ENCODE measurements at places on chromosomes 3 and 15. TPM values are rescaled to one million over a fixed set of nuclear protein-coding genes. Genes with fewer than 3 reads are reported as not detected.

A4GNT gene
- total RNA-seq = 0.16 TPM

DNA sequence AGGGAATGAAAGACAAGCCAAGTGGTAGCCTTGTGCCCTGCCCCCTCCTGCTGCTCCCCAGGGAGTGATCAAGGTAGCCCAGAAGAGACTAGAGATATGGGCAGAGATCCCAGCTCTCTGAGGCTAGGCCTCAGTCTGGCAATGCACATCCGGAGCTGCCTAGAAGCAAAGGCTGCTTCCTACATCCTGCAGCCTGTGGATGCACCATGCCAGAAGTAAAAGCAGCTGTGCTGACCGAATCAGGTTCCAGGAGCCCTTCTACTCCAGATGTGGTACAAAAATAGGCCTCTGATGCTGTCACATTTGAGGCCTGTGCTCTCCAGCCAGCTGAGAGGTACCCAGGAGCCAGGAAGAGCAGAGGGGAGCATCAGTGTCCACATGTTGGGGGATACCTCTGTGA is 16.0 kb downstream of the TRAIP start:
- DNase-seq = no peak
- no peak overlapping the region for H3K4me3 ChIP-seq
- no peak overlapping the region for H3K27ac ChIP-seq
- H3K36me3 ChIP-seq = peaks cover 6% of the 10 kb centered on the region
- H3K4me1 ChIP-seq = no peaks in the 10 kb centered on the region

DNA sequence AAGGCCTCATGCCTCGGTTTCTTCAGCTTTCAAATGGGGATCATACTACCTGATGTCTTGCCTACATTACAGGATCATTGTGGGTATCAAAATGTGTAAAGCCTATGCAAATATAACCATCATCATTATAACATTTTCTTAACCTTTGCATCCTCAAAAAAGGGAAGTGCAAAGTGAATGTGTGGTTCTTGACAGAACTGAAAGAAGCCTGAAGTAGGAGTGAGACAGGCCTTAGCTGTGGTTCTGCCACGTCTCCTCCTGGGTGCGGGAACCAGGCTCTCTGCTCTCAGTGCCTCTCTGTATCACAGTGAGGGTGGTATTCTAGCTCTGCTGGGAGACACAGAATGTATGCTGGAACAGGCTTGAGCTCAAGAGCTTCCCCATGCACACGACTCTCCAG is 316.9 kb upstream of the ICE2 start:
- H3K36me3 ChIP-seq = no peaks in the 10 kb centered on the region
- peaks cover 12% of the 10 kb centered on the region for H3K4me1 ChIP-seq
- no peak for DNase-seq
- no peak overlapping the region for H3K27ac ChIP-seq
- no peaks in the 10 kb centered on the region for H3K27me3 ChIP-seq

DNA sequence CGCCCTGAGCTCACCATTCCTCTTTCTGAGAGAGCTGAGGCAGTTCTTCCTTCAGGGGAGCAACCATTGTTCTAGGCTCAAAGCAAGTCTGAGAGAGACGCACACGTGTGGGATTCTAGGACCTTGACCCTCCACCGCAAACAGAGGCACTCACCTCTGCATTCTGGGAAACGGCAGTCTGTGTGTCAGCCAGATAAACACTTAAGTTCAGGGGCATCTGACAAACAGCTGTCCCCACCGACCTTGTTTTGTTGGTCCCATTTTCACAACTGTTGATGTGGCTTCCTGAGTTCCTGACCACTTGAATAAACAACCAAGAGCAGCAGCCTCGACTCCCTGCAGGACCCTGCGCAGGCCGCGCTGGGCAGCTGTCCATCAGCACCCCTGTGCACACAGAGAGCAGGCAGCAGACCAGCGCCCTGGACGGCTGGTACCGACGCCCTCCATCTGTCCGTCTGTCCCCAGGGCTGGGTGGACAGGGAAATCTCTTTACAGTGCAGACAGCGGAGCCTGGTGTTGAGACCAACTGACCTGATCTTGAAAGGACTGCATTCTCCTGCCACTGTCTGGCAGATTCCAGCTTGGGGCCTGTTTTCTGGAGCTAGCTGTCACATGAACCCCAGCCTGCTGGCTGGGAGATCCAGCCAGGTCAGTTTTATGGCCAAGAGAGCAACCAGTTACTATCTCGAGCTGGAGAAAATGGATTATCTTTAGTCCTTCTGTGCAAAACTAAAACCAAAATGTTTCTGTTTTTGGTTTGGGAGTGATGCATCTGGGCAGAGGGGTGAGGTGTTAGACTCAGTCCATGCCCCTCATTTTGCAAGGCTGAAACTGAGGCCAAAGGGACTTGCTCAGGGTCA is 64.2 kb downstream of the FAM43A start:
- no peak overlapping the region for H3K4me3 ChIP-seq
- H3K4me1 ChIP-seq = no peaks in the 10 kb centered on the region
- H3K27me3 ChIP-seq = no peaks in the 10 kb centered on the region
- no peak for DNase-seq

GOLGA6L10 gene
- not detected for total RNA-seq

- no peak overlapping the region for H3K4me3 ChIP-seq
- H3K27me3 ChIP-seq = no peaks in the 10 kb centered on the region
- no peak overlapping the region for H3K27ac ChIP-seq
- H3K36me3 ChIP-seq = no peaks in the 10 kb centered on the region
- H3K4me1 ChIP-seq = peaks cover 10% of the 10 kb centered on the region
These were observed 18.2 kb upstream of the AMOTL2 start for GRCh38 chr3:134392336-134392983.

GRCh38 chr3:140910860-140911259 is 30.8 kb upstream of the SLC25A36 start:
- peaks cover 14% of the 10 kb centered on the region for H3K4me1 ChIP-seq
- H3K27ac ChIP-seq = no peak overlapping the region
- peak overlapping the region; percentile 37 for H3K4me3 ChIP-seq
- H3K27me3 ChIP-seq = no peaks in the 10 kb centered on the region

UBAP1L gene
- total RNA-seq = 0.59 TPM

CLDN16 gene
- total RNA-seq = not detected

DNA sequence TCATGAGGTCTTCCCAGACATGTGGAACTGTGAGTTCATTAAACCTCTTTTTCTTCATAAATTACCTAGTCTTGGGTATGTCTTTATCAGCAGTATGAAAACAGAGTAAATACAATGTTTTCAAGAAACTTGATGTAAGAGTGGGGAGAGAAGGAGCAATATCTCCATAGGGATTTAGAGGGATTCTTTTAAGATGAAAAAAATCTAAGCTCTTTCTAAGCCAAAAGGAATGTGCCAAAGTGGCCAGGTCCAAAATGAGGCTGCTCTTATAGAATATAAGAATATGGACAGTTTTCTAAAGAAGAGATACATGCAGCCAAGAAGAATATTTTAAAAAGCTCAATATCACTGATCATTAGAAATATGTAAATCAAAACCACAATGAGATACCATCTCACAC is 23.9 kb upstream of the RYK start:
- DNase-seq = no peak
- H3K27ac ChIP-seq = no peak overlapping the region
- H3K36me3 ChIP-seq = no peaks in the 10 kb centered on the region
- H3K4me1 ChIP-seq = no peaks in the 10 kb centered on the region

MAGI1 gene
- total RNA-seq = 16.9 TPM

- DNase-seq = peak; percentile 71
- H3K4me3 ChIP-seq = no peak overlapping the region
- peak overlapping the region; percentile 64 for H3K27ac ChIP-seq
- H3K27me3 ChIP-seq = no peaks in the 10 kb centered on the region
These were observed 614.4 kb downstream of the FHIT start for GRCh38 chr3:60636846-60637245.

- H3K4me3 ChIP-seq = no peak overlapping the region
- no peak overlapping the region for H3K27ac ChIP-seq
- H3K4me1 ChIP-seq = no peaks in the 10 kb centered on the region
- no peak for DNase-seq
- H3K27me3 ChIP-seq = no peaks in the 10 kb centered on the region
- H3K36me3 ChIP-seq = no peaks in the 10 kb centered on the region
These were observed 20.5 kb downstream of the IL1RAP start for GRCh38 chr3:190534386-190534785.

GRCh38 chr3:174953068-174953467 is 93.9 kb downstream of the NAALADL2 start:
- H3K27ac ChIP-seq = no peak overlapping the region
- DNase-seq = no peak
- H3K36me3 ChIP-seq = no peaks in the 10 kb centered on the region

HGD gene
- total RNA-seq = 0.18 TPM

BRPF1 gene
- 23.4 TPM for total RNA-seq

PRSS50 gene
- total RNA-seq = not detected

ALDH1A2 gene
- total RNA-seq = 12.6 TPM

DNA sequence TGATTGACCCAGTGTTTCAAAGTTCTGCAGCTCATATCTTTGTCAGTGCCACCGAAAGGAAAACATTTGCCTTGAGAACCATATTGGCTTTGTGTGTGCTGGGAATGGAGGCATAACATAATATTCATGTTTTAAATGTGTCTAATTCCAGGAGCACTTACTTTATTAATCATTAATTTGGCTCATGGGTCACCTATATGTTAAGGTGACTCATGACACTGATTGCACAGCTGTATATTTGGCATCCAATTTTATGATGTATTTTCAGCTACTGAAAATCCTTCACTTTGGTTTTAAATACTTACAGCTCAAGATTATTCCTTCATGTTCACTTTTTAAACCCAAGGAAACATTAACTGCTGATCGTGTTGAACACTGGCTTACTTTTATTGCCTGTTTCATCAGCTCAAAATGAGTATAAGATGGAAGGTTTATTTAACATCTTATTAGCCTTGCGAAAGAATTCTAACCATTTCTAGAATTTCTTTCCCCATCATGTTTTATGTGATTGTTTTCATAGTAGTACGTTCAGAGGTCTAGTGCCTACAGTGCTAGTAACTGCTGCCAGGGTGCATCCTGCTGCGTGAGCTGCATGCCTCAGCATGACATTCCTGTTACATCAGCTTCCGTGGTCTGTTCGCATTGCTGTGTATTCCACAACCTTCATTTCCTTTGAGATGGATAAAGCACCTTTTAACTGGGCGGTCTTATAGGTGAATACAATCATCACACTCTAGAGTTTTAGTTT is 63.7 kb downstream of the LRCH3 start:
- no peak overlapping the region for H3K27ac ChIP-seq
- H3K4me3 ChIP-seq = no peak overlapping the region
- DNase-seq = peak; percentile 42
- H3K27me3 ChIP-seq = no peaks in the 10 kb centered on the region
- peaks cover 14% of the 10 kb centered on the region for H3K4me1 ChIP-seq

IMPG2 gene
- 0.20 TPM for total RNA-seq

CFAP91 gene
- 0.10 TPM for total RNA-seq

NR1I2 gene
- total RNA-seq = not detected

GRCh38 chr3:53495520-53496391 is 1.3 kb downstream of the CACNA1D start:
- H3K27ac ChIP-seq = no peak overlapping the region
- no peaks in the 10 kb centered on the region for H3K36me3 ChIP-seq
- no peaks in the 10 kb centered on the region for H3K4me1 ChIP-seq
- no peaks in the 10 kb centered on the region for H3K27me3 ChIP-seq

GRCh38 chr15:80654299-80654698 is 40.8 kb upstream of the ABHD17C start:
- no peak overlapping the region for H3K27ac ChIP-seq
- no peak for DNase-seq
- no peaks in the 10 kb centered on the region for H3K36me3 ChIP-seq
- no peak overlapping the region for H3K4me3 ChIP-seq
- no peaks in the 10 kb centered on the region for H3K4me1 ChIP-seq

- H3K4me1 ChIP-seq = no peaks in the 10 kb centered on the region
- no peak overlapping the region for H3K4me3 ChIP-seq
- no peaks in the 10 kb centered on the region for H3K36me3 ChIP-seq
These were observed 602.5 kb upstream of the DPPA4 start for GRCh38 chr3:109939817-109940216.

DNA sequence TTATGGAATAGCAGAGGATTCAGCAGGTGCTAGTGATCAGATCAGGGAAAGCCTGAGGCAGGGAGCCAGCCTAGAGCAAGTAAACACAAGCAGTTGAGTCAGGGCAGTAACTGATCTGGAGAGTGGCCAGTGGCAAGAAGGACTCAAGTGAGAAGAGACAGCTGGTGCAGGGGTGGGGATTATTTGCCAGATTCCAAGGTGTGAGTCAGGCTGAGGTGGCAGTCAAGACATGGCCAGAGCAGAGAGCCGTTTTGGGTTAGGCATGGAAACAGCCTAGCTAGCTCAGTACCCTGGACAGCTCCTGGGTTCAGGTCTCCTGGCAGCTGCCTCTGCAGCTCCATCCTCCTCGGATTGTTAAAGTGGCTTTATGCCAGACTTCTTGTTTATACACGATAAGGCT is 281.9 kb upstream of the ONECUT1 start:
- no peaks in the 10 kb centered on the region for H3K27me3 ChIP-seq
- peak; percentile 93 for DNase-seq
- no peaks in the 10 kb centered on the region for H3K36me3 ChIP-seq
- no peak overlapping the region for H3K4me3 ChIP-seq
- H3K4me1 ChIP-seq = 0 out of 2 replicates have a peak, but pooled peaks cover 2% of the 10 kb centered on the region

DNA sequence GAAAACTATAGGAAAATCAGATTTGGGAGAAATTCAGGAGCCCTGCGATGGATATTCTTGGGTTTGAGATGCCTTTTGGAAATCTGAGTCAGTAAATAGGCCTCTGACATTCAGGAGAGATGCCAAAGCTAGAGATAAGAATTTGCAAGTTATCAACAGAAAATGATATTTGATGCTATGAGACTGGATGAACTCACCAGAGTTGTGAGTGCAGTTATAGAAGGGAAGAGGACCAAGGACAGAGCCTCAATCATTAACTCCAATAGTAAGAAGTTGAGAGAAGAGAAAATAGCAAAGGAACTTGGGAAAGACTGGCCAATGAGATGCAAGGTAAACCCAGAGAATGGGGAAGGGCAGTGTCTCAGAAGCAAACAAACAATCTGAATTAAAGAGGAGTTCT is 7.9 kb upstream of the ANO10 start:
- no peaks in the 10 kb centered on the region for H3K36me3 ChIP-seq
- no peak for DNase-seq
- H3K27ac ChIP-seq = no peak overlapping the region
- H3K27me3 ChIP-seq = no peaks in the 10 kb centered on the region

- H3K4me1 ChIP-seq = peaks cover 5% of the 10 kb centered on the region
- H3K27ac ChIP-seq = no peak overlapping the region
- DNase-seq = no peak
These were observed 15.1 kb downstream of the HEMK1 start for GRCh38 chr3:50584391-50584790.

DUOX2 gene
- total RNA-seq = not detected

FBXO40 gene
- total RNA-seq = 0.02 TPM

DNA sequence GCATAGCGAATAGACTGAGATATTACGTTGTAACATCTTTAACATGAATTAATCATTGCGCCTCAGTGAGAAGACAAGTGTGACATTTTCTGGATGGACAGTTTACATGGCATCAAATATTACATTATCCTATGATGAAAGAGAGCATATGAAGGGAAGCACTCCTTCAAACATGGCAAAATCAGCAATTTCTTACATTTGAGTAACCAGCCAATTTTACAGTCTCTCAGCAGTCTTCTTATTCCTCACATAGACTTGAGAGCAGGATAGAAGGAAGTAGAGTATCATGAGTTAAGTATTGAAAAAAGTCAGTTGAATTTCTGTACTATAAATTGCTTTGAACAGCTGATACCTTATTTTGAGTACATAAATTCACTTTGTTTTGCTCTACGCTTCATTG is 38.9 kb downstream of the FANCI start:
- H3K4me1 ChIP-seq = no peaks in the 10 kb centered on the region
- peaks cover 73% of the 10 kb centered on the region for H3K36me3 ChIP-seq
- no peaks in the 10 kb centered on the region for H3K27me3 ChIP-seq
- H3K4me3 ChIP-seq = no peak overlapping the region
- H3K27ac ChIP-seq = no peak overlapping the region

GOLIM4 gene
- 40.4 TPM for total RNA-seq

All from SJCRH30 (cell line).